ENCODE measurements at places on chromosomes 16 and 17.

DNA sequence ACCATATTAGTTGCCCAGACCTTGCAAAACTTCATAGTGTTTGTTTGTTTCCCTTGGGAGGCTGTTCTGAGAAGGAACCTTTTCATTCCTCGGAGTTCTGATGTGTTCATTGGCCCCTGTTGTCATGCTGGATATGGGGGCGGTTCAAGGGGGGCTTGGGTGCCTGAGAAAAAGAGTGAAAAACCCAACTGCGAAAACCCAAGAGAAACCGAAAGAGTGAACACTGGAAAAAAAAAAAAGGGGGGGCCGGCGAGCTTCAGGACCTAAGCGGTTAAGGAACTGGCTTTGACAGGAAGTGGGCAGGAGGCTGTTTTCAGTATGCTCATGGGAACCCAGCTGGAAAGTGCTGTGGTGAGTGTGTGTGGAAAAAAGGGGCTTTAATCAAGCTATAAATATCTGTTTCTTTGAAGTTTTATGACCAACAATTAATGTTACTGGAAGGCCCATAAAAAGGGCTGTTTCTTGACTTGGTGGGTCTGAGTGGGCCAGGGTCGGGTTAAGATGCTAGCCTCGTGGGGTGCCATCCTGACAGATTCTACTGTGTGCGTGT lies 510.7 kb downstream of the MAF start:
- DNase-seq = peak; percentile 93

GRCh38 chr17:45441526-45442310 lies 9.0 kb upstream of the ARHGAP27 start:
- no peak for DNase-seq

DNA sequence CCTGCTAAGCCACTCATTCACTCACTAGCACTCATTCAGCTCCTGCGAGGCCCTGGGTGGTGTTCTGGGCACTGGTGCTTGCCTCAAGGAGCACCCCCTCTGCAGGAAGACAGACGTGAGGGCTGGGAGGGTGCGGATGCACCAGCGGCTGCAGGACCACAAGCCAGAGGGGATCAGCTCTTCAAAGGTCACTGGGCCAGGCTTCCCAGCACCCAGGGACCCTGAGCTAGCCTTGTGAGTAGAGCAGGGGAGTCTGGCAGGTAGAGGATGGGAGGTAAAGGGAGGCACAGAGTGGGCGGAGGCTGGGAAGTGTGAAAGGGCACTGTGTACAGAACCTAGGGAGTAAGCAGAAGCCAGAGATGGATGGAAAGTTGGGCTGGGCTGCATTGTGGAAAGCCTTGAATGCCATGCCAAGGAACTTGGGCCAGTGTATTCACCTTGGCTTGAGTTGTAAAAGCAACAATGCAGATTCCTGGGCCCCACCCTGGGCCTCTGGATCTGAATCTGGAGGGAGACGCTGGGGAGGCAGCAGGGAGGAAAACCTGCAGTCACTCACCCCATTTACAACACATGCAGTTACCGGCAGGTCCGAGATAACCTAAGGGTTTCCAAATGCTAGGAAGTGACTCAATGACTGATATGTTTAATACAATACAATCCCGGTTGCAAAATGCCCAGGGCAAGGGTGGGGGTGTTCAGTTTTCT lies 1.7 kb downstream of the IL4R start:
- DNase-seq = peak; percentile 30

DNA sequence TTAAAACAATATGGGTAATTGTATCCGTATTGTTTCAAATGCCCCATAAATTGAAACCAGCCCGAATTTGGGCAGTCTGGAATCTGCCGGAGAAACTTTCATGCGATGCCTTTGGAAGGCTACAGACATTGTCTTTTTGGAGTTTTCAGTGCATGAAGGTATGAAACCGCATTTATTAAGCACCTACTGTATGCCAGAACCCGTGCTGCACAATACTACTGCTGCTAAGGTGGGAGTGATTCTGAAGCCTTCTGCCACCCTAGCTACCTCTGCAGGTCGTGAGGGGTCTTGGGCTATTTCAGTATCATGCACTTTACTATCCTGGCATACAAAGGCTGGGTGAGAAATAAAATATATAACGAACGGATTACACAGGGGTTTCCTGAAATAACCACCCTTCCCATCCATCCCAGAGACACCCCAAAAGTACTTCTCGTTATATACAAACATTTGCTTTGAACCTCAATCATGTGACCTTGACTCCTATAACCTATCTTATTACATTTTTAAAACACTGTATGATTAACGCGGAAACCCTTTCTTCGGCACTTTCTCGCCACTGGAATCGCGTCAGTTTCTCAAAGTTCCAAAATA lies 1.0 kb upstream of the MSI2 start:
- DNase-seq = no peak

GRCh38 chr16:58426966-58427365 lies 34.7 kb downstream of the GINS3 start:
- no peak for DNase-seq

DNA sequence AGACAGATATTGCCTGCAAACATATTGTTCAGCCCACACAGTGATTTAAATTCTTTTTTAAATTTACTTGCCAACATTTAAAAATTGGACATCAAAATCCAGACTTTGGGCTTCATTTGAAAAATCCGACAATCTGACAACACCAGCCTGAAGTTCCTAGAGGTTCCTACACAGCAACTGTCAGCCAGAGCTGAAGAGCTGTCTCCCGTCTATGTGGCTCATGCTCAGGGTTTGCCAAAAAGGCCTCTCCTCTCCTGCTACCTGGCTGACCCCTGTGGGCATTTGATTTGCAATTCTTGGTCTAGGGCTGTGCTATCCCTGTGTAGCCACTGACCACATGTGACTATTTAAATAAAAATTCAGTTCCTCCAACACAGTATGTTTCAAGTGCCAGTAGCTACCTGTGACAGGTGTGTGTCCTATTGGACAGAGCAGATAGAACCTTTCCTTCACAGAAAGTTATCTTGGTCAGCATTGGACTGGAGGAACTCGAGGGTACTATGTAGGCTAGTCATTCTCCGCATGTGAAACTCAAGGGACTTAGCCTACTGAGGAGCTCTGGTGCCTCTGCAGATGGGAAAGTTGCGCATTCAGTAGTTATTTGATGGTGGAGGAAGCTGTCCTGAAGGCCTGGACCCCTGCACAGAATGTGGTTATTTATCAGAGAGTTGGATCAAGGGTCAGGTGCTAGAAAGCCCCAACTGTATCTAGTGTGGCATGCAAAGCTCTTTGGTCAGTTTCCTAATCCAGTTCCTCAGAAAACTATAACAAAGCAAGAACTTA lies 2.7 kb downstream of the LYRM1 start:
- peak; percentile 51 for DNase-seq

DNA sequence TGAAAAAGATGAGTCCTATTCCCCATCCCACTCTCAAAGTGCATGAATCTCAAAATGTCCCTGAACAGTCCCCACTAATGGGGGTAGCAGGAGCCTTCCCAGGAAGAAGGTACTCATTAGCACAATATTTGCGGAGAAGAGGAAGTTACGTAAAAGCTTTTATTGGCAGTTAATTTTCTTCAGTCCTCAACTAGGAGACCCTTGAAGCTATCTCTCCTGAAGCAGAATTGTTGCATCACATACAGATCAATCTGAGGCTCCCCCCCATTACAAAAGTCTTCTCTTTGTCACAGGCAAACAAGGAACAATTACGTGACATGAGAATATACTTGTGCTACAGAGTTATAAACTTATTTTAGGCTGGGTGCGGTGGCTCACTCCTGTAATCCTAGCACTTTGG lies 14.2 kb downstream of the SLFN12L start:
- DNase-seq = peak; percentile 47

- no peak for DNase-seq
These were observed 22.3 kb upstream of the N4BP1 start for GRCh38 chr16:48632137-48632774.

All from KBM-7 (cell line).